ENCODE measurements at places on chromosomes 6 and 20.

DNA sequence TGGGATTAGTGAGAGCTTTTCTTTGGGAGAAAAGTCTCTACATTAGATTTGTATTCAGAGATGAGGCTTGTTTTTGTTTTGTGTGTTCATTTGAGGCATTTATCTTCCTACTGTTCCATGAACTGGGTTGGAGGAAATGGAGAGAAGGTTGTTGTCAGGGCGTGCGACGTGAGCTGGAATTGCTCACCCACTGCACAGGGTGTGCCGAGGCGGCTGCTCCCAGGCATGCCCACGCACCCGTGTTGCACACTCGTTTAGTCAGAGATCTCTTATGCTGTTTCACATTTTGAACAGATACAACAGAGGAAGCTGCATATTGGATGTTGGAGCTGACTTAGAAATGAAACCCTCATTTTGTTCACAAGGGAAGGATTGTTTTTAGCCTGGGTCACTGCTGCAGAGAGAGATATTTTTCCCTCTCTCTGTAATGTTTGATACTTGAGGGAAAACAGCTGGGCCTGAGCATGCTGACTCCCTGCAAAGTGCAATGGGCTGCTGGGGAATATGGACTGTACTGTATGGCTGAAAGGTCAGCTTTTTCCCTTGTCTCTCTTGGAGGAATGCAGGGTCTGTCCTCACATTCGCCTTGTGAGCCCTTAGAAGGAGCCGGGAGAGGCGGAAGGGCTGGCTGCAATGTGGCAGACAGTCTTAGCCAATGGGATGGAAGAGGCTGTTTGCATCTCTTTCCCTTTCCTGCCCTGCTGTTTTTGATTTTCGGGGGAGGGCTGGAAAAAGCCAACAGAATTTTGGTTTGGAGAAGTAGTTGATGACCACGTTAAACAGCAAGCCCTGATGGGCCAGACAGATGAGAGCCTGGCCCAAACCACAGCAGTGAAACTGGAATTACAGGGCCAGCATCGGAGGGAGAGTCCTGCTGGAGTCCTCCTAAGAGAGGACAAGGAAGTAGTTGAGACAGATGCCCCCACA, 170.8 kb downstream of the SASH1 start:
- DNase-seq = no peak

- no peak for DNase-seq
Measured at GRCh38 chr6:149094934-149095351, 222.6 kb upstream of the TAB2 start.

GRCh38 chr6:32645047-32645703, 8.0 kb downstream of the HLA-DQA1 start:
- DNase-seq = no peak

- no peak for DNase-seq
Measured at GRCh38 chr6:81768150-81768942, 15.9 kb upstream of the TENT5A start.

DNA sequence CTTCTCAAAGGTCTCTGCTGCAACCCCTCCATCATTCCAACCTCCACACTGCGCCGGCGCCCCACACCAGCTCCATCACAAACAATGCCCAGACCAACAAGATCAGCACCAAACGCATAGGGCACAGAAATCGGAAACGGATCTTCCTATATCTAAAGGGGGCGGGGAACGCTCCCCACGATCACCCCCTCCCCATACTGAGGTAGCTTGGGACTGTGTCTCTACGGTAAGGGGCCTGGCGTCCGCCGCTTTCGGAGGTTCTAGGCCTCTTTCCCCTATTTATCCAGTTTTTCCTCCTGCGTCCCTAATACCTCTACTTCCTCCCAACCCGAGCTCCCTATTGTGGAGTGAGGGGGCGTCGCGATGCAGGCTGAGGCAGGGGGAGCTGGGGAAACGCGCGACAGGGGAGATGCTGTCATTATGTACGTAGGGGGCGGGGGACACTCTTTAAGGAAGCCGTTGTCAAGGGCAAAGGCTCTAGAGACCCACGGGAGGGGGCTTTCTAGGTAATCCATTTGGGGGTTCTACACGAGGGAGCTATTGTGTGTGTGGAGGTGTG, 909 bp downstream of the DNAAF9 start:
- DNase-seq = peak; percentile 5

DNA sequence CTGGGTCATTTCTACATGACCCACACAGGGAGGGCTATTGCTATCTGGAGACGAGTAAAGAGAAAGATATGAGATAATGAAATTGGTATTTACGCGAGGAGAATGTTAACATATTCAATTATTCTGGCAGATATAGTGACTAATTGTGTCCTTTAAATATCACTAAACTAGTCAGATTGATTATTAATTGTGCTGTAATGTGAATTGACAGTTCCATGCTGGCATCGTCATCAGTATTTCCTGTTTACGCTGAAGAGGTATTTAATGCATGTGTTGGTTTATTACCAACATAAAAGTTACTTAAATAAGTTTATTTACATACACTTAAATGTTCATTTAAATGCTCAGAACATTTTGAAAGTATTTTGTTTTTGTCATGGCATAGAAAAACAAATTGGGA, 35.7 kb upstream of the OGFRL1 start:
- DNase-seq = no peak

DNA sequence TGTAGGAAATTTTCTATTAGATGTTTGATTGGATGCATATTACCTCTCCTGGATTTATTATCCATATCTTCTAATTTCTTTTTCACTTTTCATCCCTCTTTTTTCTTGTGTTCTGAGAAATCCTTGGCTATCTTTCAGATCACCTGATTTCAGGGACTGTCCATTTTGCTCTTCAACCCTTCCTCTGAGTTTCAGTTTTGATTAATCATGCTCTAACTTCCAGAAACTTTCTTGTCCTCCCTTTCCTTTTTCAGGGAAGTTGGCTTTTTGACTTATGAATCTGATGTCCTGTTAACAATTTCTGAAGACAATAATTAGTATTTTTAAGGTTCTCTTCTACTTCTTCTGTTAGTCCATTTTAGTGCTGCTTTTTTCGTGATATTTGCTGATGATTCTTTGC, 79.1 kb downstream of the FKBP5 start:
- DNase-seq = no peak

DNA sequence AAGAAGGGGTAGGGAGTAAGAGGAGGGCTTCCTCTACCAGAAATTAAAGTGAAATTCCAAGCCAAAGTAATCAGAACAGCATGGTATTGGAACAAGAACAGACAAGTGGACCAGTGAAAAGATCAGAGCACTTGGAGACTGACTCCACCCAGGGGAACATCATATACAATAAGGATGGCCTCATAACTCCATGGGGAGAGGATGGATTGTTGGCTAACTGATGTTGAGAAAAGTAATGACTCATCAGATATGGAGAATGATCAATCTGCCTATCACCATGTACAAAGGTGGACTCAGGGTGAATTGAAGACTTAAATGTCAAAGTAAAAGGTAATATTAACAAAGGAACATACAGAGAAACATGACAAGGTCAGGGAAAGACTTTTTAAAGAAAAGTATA, 12.8 kb downstream of the SLC22A3 start:
- no peak for DNase-seq

DNA sequence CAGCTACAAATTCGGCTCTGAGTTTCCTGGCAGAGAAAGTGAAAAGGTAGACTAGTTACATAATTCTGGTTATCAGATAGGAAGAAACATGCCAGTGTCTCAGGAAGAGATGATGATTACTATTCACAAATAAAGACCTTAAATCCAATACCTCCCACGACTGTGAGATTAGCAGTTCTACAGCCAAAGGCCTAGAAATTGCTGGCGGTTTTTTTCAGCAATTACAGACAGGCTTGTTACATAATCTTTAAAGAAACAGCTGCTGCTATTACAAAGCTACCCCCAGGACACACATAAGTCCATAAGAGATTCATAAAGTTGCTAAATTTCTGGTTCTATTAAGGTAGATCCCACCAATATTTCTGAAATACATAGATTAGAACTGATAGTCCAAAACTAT, 40.2 kb downstream of the PIGU start:
- no peak for DNase-seq

DNA sequence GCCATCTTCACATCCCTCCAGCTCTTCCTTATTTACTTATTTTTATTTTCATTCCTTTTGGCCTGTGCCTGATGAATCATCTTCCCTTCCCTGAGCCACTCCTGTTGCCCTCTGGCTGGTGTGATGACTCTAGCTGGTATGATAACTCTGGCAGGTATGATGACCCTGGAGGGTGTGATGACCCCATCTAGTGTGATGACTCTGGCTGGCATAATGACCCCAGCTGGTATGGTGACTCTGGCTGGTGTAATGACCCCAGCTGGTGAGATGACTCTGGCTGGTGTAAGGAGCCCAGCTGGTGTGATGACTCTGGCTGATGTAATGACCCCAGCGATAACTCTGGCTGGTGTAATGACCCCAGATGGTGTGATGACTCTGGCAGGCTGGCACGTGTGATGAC, 426.8 kb downstream of the QKI start:
- no peak for DNase-seq

GRCh38 chr20:13670160-13670559, 31.4 kb upstream of the TASP1 start:
- no peak for DNase-seq

DNA sequence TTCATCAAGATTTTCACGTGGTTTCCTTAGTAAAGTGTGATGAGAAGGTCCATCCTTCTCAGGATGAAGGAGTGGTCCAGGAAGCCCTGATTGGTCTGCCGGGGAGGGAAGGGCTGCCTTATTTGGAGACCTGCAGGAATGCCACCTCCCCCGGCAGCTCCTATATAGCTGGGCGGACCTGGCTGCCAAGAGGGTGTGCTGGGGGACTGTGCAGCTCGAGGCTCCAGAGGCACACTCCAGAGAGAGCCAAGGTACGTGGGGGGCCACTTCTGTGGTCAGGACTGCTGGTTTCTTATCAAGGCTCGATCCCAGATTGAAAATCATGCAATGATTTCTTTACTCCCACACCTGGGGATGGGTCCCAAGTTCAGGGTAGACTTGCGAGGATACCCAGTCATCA, at the start of gene PRND:
TSS of gene PRND (plus strand) at position 191 of the 400 bp plus-strand sequence. CDS start 2,643 bp downstream, outside the sequence.
- DNase-seq = no peak

DNA sequence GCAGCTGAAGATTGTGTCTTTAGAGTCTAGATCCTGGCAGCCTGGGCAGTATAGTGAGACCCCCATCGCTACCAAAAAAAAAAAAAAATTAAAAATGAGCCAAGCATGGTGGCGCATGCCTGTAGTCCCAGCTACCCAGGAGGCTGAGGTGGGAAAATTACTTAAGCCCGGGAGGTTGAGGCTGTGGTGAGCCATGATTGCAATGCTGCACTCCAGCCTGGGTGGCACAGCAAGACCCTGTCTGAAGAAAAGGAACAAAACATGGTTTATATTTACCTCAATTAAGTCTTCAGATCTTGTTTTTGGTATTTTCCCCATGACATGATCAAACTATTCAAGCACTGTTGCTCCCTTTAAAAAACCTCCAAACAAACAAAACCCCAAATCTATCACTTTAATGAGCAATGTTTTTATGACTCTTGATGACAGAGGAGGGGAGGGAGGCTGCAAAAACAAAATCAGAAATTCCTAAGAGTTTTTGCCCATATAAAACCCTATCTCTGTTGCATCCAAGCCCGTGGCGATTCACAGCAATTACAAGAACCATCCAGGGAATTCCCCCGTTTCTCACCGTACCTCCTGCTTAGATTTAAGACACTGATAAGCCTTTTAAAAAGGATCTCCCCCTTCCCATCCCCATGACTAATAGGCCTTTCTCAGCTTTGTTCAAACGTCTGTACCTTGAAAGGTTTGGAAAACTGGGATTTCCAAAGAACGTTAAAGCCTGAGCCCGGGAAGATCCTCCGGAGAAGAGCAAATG, 259.9 kb downstream of the BMP7 start:
- no peak for DNase-seq

- peak; percentile 58 for DNase-seq
Measured at GRCh38 chr6:166904101-166904746, 52.1 kb downstream of the RNASET2 start.

DNA sequence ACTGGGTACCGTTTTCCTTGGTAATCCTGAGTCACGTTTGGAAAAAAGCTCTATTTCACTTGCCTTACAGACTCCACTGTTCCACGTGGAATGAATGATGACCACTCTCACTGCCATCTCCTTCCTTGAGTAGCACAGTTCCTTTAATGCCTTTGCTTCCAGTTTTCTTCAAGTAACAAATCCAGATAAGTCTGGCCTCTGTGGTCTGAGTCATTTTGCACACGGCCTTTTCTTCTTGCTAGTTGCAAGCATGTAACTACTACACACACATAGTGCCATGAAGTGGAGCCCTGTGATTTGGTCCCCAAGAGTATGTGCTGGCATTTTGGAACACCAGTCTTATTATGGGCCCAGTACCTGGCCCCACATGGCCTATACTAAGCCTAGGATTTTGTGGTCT, 182.8 kb downstream of the SASH1 start:
- no peak for DNase-seq

DNA sequence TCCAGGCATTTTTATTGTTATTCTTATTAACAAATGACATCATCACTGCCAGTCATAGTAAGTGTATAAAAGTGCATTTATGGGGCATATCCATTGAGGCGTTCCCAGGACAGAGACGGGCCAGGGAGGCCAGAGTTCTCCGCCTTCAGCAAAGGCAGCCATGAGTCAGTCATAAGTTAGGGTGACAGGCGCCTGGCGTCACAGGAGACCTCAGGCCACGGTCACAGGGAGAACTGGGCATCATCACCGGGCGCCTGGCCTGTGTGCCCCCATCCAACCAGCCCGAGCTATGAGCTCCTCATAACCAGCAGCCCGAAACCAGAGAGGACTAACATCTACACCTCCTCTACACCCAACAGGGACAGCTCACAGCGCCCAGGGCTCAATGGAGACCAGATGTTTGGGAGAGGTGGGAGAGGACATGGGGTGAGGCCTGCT, 259.2 kb downstream of the DLL1 start:
- DNase-seq = no peak

DNA sequence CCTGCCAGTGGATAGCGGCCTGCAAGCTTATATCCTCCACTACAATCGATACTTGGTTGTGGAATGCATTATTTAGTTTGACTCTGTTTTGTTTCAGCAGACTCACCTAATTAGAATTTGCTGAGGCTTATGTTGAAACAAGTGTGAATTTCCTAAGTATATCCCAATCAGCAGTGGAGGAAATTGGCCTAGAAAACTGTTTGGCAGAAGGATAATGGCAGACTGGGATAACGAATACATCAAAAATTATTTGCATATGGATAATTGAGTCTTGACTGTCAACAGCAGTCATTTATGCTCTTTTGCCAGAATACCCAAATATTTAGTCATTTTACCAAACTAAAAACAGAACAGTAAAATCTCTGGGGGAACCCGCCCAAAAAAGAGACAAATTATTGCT, 261.0 kb downstream of the DOK5 start:
- no peak for DNase-seq

- no peak for DNase-seq
Measured at GRCh38 chr20:12528591-12529041, 480.2 kb upstream of the SPTLC3 start.

GRCh38 chr20:11103866-11104265, 430.1 kb upstream of the JAG1 start:
- DNase-seq = no peak

GRCh38 chr20:57108218-57108617, 158.2 kb downstream of the BMP7 start:
- DNase-seq = no peak

- DNase-seq = no peak
Measured at GRCh38 chr6:163718537-163718936, 304.0 kb downstream of the QKI start.

Measured in NCI-H1417 treated with DMSO at 0.1 percent for 48 hours (cell line).